NCI-H2107 (cell line): ENCODE measurements at places on chromosomes 2 and 18.

DNA sequence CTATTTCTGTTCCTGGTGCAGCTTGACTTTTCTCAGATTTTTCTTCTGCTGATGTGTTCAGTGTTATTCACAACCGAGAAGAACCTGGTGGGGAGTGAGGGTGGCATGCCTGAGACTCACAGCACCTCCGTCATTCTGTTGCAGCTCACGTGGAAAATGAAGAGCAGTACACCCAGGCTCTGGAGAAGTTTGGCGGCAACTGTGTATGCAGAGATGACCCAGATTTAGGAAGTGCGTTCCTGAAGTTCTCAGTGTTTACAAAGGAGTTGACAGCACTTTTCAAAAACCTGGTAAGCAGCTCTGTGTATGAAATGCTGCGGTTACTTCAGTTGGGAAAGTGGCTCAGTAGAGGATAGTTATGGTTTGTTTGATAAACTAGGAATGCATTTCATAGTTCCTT lies 90.5 kb downstream of the ASAP2 start:
- DNase-seq = no peak

GRCh38 chr2:68907920-68908253 lies 36.7 kb upstream of the BMP10 start:
- DNase-seq = no peak

DNA sequence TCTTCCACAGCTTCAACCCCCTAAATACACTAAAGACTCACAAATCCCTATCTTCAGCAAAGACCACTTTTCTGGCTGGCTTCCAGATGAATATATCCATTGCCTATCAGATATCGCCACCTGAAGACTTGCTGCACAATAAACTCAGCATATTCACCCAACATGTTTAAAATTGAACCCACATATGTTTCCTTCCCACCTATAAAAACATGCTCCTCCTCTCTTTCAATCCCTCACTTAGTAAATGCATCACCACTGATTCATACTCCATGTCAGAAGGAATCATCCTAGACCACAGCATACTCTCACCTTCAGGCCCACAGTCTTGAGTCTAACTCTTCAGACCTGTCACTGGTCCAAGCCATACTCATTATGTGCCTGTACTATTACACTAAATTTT lies 5.3 kb downstream of the SPC25 start:
- DNase-seq = no peak

DNA sequence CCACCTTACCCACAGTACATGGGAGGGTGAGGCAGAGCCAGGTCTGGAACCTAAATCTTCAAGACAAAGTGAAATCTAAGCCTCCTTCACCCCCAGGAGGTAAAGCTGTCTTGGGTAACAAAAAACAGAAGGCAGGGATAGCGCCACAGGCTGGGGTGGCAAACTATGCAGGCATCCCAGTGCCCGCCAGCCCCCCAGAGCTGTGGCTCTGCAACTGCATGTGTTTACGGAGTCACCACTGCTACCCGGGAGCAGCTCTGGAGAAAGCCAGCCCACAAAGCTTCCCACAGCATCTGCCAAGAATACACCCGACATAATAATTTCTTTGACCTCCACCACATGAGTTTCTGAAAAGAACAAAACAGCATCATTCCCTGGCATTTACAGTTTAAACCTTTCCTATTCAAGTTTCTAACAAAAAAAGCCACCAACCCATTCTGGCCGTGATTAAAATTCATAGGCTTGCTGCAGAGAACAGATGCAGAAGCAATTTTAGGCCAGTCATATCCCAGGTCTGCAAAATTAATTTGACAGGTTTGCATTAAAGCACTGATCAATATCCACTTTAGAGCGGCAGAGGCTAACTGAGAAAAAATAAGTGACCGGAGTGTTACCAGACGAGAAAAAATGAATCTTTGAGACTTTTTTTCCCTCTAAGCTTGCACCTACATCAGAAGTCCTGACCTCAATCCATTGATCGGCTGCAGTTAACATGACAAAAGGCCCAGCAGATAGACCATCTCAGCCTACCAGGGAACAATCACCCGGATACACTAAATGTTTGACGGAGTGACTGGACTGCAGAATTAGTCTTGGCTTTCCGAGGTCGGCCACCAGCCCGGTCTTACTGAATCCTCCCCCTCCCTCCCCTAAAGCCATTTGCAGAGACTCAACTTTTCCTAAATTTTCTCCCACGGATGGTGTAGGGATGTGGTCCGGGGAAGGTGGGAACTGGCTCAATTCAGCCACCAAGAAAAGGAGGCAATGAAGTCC lies 309.6 kb upstream of the SKOR2 start:
- DNase-seq = no peak

DNA sequence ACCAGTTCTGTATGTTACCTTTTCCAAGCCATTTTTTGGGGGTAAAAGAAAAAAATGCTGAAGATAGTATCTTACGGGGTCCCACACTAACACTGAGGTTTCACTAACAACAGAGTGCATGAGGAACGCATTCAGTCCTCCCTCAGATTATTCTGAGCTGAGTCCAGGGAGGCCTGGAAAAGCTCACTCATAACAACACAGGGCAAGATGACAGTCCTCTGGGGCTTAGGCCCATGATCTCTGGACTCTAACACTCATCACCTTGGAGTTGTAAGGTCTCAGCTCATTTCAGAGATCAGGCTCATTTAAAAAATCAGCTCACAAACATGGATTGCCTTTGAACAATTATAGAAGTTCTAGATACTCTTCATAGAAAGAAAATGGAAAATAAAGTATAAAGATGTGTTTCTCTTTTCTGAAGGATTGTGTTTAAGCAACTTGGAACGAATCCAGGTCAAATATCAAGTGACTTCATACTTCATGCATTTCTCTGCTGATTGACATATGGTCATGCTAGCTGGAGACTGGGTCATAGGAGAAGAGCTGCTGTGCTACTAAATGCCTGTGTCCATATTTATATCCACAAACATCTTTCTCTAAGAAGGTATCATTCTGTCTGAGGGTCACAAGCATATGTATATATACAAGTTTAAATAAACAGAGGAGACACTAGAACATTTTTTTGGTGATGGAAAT lies 265.8 kb downstream of the ALK start:
- DNase-seq = no peak
